ENCODE measurements at places on chromosomes 1 and 21. TPM values are rescaled to one million over a fixed set of nuclear protein-coding genes. Genes with fewer than 3 reads are reported as not detected.
A peak's percentile ranks its signal among the peaks of the same experiment; 100 is the strongest.

DNA sequence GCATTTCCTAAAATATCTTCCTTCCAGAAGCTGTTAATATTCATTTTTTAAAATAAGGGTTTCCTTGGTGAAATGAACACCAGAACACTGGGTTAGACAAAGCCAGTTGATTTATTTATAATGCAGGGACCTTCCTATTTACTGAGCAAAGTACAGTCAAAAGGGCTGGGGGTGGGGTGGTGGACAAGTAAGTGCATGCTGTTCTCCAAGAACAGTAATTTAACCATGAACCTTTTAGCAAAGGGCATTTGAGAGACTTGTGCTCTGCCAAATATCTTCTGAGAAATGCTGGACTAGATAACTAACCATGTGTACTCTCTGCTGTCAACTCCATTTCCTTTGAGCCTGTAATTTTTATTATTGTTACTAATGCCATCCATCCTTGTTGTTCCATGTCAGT lies 100.2 kb downstream of the OMA1 start:
- DNase-seq, result no peak

- no peak for DNase-seq
These were observed 15.0 kb downstream of the IL10RB start for GRCh38 chr21:33281096-33281652.

TINAGL1 gene
- 0.90 TPM for total RNA-seq

- no peak for DNase-seq
These were observed 34.9 kb upstream of the ESRRG start for GRCh38 chr1:216758161-216758560.

DNA sequence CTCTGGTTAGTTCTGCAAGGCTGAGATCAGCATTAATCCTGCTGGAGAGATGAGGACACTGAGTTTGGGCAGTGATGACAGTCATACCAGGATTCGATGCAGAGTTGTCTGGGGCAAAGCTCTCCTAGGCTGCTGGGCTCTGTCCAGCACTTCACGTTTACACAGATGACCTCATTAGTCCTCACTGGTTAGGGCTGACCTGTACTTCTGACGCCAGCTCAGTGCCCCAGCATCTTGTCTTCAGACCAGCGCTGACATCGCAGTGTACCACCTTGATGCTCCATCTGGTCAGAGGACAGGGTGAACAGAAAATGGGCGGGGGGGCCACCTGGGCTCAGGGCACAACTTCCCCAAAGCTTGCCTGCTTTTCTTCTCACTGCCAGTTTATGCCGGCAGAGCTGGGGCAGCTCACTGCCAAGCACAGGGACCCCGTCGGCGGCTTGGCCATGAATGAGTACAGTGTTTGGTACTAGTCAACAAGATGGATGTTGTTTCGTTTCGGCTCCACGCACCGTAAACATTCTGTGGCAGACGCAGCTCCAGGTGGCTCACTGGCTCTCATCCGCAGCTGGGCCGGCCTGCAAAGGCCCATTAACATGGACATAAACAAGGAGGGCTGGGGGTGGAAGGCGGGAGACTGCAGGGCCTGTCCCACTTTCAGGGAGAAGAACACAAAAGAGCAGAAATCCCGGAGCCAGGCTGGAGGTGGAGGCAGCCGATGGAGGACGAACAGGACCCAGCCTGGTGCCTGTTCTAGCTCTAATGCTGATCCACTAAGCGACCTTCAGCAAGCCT lies 118.7 kb downstream of the GLIS1 start:
- DNase-seq, result no peak

GRCh38 chr1:70978623-70979022 lies 69.0 kb downstream of the PTGER3 start:
- peak; percentile 78 for DNase-seq

SLFNL1 gene
- not detected for total RNA-seq

SDC3 gene
- 16.7 TPM for total RNA-seq

DNA sequence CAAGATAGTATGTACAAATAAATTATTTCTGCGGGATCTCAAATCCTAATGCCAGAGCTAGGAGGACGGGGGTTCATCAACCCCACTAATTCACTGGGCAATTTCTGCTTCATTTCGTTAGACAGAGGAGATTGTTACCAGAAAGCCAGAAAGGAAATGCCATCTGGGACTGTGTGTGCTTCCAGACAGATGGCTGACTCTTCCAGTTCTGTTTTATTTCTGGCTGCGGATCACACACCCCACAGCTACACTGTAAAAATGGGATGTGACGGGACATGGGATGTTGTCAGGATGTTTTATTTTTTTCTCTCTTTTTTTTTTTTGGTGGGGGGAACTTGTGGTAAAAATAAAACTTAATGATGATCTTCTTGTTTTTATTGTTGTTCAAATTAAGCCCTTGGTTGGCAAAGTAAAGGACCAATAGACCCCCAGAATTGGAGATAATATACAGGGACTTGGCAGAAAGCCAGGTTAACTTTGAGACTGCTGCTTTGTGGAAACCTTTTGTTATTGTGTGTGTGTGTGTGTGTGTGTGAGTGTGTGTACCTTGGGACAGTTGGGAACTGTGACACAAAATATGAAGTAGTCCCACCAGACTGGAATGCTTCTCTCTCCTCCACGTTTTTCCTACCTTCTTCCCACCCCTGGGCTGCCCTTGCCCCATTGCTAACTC lies 114.5 kb downstream of the NUF2 start:
- DNase-seq, result no peak

GRCh38 chr21:27674041-27674615 lies 707.2 kb upstream of the ADAMTS5 start:
- peak; percentile 31 for DNase-seq

GRCh38 chr21:38167345-38167744 lies 89.4 kb upstream of the KCNJ15 start:
- no peak for DNase-seq

DNA sequence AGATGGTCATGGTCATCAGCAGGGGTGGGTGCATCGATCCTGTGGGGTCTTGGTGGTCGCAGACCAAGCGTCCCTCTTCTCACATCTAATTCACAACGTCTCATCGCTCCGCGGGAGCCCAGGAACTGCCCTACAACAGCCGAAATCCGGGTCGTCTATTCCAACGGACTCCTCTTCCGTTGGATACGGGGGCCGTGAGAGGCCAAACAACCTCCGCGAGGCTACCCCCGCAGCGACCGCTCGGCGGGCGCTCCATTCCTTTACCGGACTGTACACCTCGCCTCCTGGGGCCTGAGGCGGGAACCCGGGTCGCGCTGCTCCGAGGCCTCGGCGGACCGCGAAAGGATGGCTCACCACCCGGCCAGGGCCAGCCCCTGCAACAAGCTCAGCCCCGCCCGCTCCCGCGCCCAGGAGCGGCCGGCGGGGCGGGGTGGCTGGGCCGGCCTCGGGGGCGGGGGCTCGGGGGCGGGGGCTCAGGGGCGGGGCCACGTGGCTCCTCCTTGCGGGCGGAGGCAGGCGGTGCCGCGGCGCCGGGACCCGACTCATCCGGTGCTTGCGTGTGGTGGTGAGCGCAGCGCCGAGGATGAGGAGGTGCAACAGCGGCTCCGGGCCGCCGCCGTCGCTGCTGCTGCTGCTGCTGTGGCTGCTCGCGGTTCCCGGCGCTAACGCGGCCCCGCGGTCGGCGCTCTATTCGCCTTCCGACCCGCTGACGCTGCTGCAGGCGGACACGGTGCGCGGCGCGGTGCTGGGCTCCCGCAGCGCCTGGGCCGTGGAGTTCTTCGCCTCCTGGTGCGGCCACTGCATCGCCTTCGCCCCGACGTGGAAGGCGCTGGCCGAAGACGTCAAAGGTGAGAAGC lies at the start of gene QSOX1:
QSOX1 (plus strand) TSS at position 545 of the 857 bp plus-strand sequence; CDS start at position 584, 39 bp downstream.
- DNase-seq, result peak; percentile 77

DNA sequence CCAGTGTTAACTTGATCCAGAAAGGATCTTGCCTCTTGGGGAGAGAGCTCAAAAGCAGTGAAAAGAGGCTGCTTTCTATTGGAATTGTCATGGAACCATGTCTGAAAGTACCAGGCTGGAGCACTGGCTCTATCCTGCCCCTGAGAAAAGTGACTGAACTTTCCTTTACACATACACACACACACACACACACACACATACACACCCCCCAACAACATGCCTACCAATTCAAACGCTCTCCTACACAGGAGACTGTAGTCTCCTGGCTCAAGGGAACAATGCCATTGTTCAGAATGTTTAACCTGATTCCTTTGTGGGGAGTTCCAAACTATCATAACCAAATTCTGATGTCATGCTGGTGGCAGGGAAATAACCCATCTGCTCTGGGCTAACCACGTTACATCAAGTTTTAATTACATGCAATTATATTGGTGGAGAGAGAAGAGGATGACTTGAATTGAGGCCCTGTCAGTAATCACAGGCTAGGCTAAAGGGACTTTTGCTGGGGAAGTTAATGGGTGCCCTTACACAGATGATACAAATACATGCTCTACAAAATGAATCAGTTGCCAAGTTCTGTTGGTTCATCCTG lies 52.3 kb upstream of the DUSP10 start:
- peak; percentile 40 for DNase-seq

DNA sequence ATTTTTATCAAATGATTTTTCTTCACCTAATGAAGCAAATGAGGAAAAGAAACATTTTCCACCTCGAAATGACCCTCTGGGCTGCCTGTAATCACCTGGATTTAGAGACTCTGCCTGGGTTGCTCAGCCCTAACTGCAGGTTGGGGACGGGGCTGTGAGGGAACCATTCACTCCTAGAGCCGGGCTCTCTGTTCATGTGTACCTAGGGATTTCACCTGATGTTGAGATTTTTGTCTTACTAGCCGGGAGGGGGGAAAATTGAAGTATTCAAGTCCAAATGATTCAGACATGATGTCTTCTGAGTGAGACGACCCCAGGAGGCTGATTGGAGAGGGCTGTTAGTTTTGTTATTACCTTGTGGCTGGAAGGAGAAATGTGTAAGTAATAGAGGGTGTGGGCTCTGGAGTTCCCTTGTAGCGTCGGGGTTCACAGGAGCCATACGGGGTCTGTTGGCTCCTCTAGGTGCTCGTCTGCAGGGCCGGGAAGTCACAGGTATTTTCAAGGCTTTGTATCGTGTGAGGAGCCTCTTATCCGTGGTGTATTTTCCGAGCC lies 42.3 kb upstream of the PWP2 start:
- DNase-seq, result no peak

DNA sequence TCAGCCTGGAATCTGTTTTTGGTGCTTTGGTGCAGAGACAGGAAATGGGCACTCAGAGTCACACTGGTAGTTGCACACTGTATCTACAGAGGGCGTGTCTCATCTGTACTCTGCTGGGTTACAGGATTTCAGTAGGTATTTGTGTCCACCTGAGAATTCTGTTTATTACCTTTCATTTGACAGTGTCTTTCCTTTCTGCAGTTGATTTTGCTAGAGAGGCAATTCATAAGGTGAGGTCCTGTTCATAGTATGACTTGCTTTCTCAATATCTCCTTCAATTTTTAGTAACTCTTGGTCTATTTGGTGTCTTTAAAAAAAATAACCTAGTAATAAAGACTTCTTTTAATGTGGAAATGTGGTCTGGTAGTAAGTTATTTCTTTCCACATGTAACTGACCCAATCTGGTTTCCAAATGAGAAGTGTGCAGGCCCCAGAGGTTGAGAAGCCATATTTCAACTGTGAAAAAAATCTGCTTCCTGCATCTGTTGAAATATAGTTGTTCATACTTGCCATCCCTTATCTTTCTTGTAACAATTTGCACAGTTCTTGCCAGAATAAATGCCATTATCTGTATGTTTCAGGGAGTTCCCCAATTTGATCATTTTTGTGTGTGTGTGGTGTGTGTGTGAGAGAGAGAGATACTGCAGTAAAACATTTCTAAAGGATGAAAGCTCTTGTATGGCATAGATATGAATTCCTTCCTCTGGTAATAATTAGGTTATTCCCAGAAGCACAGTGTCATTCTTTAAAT lies 78.4 kb upstream of the DNAJC6 start:
- DNase-seq, result no peak

GRCh38 chr21:18157406-18157805 lies 87.2 kb upstream of the CHODL start:
- no peak for DNase-seq

- DNase-seq, result no peak
These were observed 4.2 kb downstream of the TOR1AIP2 start for GRCh38 chr1:179873438-179873851.

DNA sequence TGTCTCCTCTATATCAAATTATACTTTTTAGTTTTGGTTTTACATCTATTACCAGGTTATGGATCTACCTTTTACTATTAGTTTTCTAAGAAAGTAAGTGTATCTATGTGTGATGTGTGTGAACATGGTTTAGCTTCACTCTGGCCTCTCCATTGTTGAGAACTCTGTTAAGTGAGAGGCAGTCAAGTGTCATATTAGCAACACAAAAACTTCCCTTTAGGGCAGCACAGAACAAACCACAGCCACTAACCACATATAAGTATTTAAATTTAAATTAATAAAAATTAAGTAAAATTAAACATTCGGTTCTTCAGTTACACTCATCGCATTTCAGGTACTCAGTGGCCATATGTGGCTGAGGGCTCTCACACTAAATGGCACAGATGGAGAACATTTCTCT lies 96.6 kb downstream of the DPYD start:
- DNase-seq, result no peak

DNA sequence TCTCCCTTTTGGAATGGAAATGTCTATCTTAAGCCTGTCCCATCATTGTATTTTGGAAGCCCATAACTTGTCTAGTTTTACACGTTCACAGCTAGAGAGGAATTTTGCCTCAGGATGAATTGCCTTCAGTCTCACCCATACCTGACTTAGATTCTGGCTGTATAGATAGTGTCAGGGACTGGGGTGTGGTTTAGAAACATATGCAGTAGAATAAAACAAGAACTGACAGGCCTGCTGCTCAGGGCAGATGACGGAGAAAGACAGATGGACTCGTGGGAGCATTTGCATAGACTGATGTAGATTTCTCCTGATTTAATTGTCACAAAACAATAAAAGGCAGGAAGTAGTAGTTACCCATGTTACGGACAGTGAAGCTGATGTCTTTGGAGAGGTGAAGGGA lies 166.7 kb downstream of the UCK2 start:
- DNase-seq, result no peak

NTNG1 gene
- 4.4 TPM for total RNA-seq
